ENCODE measurements at places on chromosomes 12 and 14. TPM values are rescaled to one million over a fixed set of nuclear protein-coding genes. Genes with fewer than 3 reads are reported as not detected.

The CLEC2D gene
- total RNA-seq = 0.64 TPM

The TMEM229B gene
- 1.1 TPM for total RNA-seq

The CLEC9A gene
- not detected for total RNA-seq

The KRT1 gene
- total RNA-seq = not detected

The MANSC4 gene
- not detected for total RNA-seq
